ENCODE measurements at places on chromosomes 12 and 14.

GRCh38 chr12:19409376-19409775, 29.9 kb upstream of the AEBP2 start:
- DNase-seq: no peak

GRCh38 chr12:3137268-3137781, 60.1 kb downstream of the TSPAN9 start:
- no peak for DNase-seq

DNA sequence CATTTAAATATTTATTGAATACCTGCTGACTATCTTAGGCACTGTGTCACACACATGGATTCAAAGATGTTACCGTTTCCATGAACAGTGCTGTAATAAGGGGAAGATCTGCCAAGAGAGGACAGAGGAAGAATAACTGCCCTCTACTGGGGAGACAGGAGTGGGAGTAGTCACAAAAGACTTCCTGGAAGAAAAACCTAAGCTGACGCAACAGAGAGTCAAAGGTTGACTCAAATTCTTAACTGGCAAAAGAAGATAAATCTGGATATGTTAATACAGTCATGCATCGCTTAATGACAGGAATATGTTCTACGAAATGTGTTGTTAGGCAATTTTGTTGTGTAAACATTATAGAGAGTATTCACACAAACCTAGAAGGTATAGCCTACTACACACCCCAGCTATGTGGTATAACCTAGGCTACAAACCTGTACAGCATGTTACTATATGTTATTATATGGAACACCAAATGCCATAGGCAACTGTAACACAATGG, 51.5 kb downstream of the DCAF5 start:
- no peak for DNase-seq

- no peak for DNase-seq
Observed at GRCh38 chr12:13152281-13152680, 44.2 kb upstream of the EMP1 start.
